Ovary (tissue), 10 donors: ENCODE measurements at places on chromosomes 1 and 21. TPM values are rescaled to one million over a fixed set of nuclear protein-coding genes. Genes with fewer than 3 reads are reported as not detected.

Gene LINGO4
- total RNA-seq: 0.08 TPM

DNA sequence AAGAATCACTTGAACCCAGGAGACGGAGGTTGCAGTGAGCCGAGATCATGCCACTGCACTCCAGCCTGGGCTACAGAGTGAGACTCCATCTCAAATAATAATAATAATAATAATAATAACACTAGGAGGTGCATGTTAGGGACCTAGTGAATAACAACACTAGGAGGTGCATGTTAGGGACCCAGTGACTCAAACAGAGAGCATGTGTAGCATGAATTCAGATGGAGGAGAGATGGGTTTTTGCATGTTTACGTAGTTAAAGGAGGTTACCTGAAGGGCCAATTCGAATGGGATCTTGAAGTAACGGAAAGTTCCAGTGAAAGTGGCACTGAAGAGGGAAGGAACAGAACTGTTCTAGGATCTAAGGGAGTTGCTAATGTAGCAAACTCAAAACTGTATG, 7.1 kb upstream of the KCNK1 start:
- no peak for DNase-seq

GRCh38 chr1:2070800-2071530, 20.8 kb downstream of the PRKCZ start:
- no peak for DNase-seq

- no peak for DNase-seq
These were observed 34.0 kb downstream of the KCNJ15 start for GRCh38 chr21:38290809-38291208.

DNA sequence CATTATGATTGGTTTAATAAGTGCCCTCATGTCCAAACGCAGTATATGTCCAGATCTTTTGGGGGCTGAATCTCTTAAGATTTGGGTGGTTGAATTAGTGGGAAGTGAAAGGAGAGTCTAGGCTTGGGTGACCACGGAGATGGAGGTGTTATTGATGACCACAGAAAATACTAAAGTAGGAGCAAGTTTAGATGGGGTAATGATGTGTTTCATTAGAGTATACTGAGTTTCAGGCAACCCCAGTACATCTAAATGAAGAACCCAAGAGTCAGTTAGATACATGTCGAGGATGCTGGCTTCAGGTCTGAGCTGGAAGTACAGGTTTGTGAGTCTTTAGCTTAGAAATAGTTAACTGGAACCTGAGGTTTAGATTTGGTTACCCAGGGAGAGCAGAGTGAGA, 6.5 kb upstream of the ZZZ3 start:
- DNase-seq: no peak

GRCh38 chr1:227072991-227073390, 132.9 kb downstream of the COQ8A start:
- DNase-seq: no peak

DNA sequence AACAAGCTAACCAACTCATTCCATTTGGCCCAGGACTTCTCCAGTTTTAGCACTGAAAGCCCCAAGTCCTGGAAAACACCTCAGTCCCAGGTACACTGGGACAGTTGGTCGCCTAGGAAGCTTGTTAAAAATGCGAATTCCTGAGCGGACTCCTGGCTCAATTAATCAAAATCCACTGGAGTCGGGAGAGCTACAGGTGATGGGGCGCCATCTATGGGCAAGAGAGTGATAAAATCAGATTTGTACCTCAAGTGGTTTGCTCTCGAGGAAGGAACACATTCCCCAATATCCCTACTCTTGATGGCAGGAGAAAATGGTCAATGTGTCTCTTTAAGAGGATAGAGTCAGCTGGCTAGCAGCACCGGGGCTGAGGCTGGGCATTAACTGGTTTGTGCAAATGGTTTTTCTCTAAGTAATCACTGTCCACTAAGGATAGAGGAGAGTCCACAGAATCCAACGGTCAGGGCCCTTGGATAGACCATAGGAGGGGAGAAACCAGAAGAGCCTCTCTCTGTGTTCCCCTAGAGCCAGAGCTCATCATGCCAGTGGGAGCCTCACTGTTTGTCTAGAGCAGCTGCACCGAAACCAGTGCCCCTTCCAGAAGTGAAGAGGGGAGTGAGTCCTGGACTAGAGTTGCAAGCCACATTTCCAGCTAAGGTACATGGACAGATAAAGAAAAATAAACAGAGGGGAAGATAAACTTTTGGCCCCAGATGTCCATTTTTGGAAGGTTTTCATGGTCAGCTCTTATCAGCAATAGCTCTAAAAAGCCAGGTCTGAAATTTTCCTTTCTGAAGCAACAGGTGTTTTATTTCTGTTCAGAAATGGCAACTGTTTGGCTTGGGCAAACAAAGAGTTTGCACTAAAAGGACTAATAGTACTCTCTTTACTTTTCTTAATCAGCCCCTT, 148.5 kb downstream of the TENT5C start:
- peak; percentile 51 for DNase-seq

GRCh38 chr1:60732977-60733401, 349.4 kb upstream of the NFIA start:
- no peak for DNase-seq
